NCI-H1105 (cell line): ENCODE measurements at places on chromosomes 13 and 19.
A peak's percentile ranks its signal among the peaks of the same experiment; 100 is the strongest.

DNA sequence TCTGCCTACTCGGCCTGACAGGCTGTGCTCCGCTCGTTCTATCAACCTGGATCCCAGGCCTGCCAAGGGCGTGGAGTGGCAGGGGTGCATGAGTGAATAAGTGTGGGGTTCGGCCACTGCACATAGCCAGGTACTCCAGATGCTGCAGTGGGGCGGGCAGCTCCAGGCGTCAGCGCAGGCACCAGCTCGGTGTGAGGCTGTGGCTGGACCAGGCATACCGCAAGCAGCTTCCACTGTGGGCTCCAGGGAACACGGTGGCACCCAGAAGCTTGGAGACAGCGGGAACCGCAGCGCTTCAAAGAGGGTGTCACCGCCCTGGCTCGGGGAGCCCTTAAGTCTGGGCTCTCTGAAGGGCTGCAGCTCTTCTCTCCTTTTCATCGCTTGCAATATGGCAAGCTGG, 1630.2 kb downstream of the OLFM4 start:
- DNase-seq: no peak

DNA sequence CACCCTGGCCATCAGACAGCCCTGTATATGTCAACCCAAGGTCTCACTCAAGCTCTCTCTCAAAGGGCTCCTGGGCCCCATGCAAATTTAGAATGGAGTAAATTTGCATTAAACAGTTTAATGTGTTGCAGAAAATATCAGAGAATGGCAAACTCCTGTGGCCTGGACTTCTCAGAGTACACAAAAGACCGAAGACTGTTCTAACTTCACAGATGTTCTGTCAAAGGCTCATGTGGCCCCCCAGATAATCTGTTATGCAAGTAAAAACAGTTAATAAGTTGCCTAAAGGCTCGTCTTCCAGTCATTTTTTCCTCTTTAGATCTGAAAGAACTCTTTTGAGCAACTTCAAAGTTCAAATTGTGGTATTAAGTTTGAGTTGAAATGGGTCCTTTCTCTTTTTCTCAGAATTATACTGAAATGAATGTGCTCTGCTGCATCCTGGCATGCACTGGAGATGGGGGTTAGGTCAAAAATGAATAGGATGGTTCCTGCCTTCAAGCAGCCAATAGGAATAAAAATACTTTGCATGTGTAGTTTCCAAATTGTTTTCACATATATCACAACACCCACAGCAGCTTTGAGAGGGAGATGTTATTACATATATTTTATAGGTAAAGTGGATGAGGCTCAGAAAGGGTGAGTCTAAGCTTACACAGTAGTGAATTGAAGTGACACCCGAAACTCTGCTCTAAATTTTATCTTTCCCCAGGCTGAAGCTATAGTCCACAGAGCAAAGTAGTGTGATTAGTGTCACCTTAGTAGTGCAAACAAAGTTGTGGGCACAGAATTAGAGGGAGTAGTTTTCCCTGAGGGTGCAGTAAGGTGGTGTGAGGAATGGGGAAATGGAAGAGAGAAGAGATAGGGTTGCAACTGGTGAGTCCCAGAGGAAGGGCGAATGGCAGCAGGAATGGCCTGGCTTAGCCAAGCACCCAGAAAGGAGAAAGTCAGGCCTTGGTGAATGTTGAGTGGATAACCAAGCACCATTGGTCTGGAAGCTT, 205.0 kb upstream of the RFC3 start:
- no peak for DNase-seq

- no peak for DNase-seq
Observed at GRCh38 chr13:103196356-103196755, 130.1 kb upstream of the SLC10A2 start.

GRCh38 chr13:23642110-23642509, 71.9 kb downstream of the TNFRSF19 start:
- no peak for DNase-seq

GRCh38 chr19:1237027-1237659, 662 bp downstream of the CBARP start:
- no peak for DNase-seq

GRCh38 chr13:51271528-51272085, 49.4 kb downstream of the FAM124A start:
- no peak for DNase-seq

DNA sequence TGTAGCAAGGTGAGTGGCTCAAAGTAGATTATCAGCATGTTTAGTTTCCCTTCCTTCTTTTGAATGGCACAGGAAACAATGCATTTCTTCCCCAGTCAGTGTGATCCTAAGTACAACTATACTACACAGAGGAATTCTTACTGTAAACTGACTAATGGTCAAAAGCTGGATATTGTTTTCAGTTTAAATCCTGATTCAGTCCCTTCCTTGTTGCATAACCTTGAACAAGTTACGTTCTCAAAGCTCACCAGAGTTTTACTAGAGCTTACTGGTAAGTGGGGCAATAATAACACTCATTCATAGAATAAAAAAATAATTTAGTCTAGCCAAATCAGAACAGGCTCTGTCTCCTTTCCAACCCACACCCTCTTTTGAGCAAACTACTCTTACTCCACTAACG, 180.1 kb downstream of the POSTN start:
- DNase-seq: no peak

DNA sequence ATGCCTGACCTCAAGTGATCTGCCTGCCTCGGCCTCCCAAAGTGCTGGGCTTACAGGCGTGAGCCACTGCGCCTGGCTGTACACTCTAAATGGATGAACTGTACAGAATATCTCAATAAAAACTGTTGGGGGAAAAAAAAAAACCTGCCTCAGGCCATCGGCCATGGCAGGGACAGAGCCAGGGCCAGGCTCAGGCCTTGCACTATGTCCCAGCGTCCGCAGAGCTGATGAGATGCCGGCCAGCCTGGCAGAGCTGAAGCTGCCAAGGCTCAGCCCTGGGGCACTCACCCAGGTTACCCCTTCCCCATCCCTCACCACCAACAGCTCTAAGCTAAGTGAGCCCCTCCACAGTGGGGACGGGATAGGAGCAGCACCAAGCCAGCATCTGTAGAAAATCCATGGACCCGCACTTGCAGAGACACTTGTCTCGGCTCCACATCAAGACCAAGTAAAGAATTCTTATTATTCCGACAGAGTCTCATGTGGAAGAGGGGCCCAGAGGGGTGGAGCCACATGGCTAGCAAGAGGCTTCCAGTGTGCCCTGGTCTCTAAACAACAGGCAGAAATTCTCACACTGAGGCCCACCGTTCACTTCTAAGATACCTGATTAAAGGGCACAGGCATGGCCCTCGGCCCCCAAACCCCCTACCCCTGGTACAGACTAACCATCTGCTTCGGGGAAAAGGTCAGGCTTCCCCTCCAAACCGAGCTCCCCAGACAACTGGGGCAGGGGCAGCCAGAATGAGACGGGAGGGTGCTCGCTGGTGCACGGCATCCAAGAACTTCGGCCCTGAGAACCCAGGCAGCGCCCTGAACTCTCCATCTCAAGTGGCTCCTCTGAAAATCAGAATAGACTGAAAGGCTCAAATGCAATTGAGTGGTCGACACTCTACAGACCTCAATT, 5.8 kb downstream of the PPP6R1 start:
- DNase-seq: no peak

- no peak for DNase-seq
Observed at GRCh38 chr13:97586941-97587340, 153.0 kb downstream of the RAP2A start.

DNA sequence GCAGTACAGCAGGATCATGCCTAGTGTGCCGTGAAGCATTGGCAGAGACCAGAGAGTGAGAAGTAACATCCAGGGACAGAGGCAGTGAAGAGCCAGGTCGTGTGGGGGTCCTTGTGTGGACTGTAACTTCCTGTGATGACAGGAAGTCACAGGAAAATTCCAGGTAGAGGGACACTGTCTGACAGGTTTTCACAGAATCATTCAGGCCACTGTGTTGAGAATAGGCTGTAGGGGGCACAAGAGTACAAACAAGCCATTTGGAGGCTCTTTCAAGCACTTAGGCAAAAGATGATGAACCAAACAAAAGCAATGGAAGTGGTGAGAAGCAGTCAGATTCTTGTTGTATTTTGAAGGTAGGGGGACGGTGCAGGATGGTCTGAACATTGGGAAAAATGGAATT, 46.4 kb downstream of the N4BP2L1 start:
- DNase-seq: no peak

DNA sequence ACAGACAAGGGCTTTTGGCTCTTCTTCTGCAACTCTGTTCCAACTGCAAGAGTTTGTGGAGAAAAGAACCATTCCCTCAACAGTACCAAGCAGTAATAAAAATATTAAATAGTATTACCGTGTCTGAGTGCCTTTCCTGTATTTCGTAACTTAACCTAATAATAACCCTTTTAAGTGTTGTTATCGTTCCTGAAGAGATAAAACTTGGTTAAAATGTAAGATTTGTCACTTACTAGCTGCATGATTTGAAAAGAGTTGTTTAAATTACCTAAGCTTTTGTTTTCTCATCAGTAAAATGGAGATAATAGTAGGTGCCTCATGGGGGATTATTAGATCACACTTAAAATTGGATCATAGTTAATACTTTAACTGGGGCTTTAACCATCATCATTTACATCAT, 447.2 kb downstream of the GPC5 start:
- DNase-seq: no peak

DNA sequence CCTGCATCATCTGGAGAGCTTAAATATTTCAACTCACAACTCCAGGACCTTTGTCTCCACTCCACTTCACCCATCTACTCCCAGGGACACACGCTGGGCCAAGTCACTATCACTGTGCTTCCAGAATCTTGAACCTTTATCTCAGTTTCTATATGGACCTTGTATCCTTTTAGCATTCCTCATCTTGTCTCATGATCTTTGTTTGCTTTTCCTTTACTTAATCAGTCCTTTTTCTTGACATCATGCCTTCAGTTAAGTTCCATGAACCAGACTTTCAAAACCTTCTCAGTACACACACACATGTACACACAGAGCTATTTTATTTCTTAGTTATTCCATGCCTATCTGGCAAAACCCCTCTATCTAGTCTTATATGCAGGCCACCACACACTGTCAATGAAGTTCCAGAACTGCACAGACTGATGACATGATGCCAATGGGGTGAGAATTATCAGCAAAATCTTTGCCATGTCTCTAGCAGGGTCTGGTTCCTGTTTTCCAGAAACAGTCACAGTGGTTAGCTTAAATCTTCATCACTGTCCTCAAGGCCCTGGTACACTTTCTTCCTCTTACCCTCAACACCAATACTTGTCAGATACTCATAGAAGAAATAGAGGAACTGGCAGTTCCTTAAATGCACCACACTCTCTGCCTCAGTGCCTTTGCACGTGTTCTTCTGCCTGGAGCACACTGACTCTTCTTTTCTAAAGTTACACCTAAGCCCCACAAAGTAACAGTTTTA, 77.6 kb upstream of the STARD13 start:
- no peak for DNase-seq

DNA sequence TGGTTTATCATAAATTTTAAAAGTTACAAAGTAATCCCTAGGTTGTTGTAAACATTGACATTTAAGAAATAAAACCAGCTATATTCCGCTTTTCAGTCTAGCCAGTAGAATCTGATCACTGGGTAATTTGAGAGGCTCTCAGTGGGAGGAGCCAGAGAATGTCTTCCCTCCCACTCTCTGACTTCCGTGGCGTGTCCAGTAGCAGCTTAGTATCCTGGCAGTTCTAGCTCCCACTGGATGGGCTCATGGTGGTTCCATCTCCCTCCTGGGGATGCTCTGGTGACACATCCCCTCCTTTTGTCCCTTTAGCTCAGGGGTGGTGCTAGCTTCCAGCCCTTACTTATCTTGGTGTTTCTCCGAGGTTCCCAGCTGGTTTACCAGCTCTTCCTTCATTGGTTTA, 34.5 kb downstream of the MTUS2 start:
- DNase-seq: no peak

DNA sequence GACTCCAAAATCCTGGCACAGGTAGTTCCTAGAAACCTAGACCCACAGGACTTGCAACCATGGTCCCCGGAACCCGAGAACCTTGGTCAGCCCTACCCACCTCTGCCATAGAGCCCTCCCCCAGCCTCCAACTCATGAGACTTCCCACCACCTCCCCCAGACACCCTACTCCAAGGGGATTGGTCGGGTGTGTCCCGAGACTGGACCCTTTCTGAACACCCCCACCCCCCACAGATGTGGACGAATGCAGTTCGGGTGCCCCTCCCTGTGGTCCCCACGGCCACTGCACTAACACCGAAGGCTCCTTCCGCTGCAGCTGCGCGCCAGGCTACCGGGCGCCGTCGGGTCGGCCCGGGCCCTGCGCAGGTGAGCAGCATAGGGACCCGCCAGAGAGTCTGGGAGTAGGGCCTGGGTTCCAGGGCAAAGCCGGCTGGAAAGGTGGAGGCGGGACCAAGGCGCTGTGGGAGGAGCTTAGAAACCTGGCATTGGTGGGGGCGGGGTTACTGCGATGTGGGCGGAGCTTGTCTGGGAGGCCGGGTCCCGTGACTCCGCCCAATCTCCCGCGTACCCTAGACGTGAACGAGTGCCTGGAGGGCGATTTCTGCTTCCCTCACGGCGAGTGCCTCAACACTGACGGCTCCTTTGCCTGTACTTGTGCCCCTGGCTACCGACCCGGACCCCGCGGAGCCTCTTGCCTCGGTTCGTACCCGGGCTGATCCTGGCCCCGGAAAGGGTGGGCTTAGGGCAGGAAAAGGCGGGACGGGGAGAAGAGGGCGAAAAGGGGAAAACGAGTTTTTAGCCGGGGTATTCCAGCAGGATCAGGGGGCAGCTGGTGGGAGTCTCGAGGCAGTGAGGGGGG, 11.9 kb downstream of the LTBP4 start:
- peak; percentile 77 for DNase-seq

DNA sequence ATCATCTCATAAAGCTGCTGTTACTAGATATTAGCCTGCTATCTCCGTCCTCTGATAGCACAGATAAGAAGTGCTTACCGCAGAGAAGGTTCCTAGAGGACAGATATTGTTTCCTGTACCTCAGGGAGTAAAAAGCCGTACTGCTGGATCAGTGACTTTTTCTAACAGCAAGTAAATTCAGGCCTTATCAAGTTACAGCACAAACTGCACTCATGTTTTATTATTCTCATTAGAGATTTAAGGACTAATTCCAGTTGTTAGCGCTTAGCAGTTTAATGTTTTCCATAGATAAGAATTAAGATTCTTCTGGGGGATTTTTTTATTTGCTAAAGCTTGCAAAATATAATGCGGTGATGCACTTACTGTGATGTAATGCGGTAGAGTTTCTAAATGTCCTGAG, 119.0 kb upstream of the OBI1 start:
- no peak for DNase-seq

- DNase-seq: no peak
Observed at GRCh38 chr13:32840989-32841713, 175.1 kb upstream of the KL start.

GRCh38 chr19:43481701-43482100, 16.3 kb upstream of the LYPD3 start:
- DNase-seq: no peak

DNA sequence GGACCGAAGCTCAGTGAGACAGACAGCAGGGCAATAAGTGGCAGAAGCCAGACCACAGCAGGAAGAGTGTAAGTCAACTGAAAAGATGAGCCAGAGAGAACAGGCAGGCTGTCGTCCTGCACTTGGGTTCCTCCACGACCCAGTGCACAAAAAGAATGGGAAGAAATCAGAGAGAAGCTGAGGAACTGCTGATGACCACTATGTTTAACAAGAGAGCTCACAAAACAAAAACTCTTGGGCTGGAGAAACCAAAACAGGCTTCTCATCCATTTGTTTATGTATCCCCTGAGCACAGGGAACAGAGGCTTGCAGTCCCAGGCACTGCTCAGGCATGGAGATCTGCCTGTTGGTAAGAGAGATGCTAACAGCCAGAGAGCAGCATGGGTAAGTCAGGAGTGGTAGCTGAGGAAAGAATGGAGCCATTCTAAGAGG, 14.0 kb downstream of the AKAP8L start:
- no peak for DNase-seq

GRCh38 chr13:56755181-56755935, 385.4 kb upstream of the PRR20A start:
- DNase-seq: no peak
